ENCODE measurements at places on chromosomes 1 and 21. TPM values are rescaled to one million over a fixed set of nuclear protein-coding genes. Genes with fewer than 3 reads are reported as not detected.

Gene NBPF20
- total RNA-seq, result 1.4 TPM

Gene PANK4
- total RNA-seq, result 46.6 TPM

Gene CCDC17
- total RNA-seq, result 1.0 TPM

Gene KRTAP11-1
- not detected for total RNA-seq

GRCh38 chr1:160260406-160261382, 1.7 kb downstream of the DCAF8 start:
- peaks cover 26% of the 10 kb centered on the region for H3K36me3 ChIP-seq
- DNase-seq, result peak; percentile 6
- H3K27ac ChIP-seq, result peak overlapping the region; percentile 100
- H3K4me3 ChIP-seq, result peak overlapping the region; percentile 98
- H3K27me3 ChIP-seq, result no peaks in the 10 kb centered on the region
- H3K4me1 ChIP-seq, result peaks cover 63% of the 10 kb centered on the region

DNA sequence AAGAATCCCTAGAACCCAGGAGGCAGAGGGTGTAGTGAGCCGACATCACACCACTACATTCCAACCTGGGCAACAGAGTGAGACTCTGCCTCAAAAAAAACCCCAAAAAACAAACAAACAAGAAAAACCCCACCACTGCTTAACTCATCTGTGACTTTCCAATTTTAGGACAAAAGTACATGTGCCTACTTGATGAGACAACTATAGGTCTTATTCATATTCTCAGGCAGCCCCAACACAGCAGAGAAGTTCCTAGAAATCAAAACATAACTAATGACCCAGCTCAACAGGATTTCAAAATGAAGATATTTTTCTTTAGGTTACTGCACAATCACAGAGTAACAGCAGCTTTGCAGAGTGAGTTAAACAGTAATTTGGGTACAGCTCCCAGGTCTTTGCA, 26.4 kb downstream of the TIAM1 start:
- H3K4me1 ChIP-seq, result peaks cover 9% of the 10 kb centered on the region
- no peak overlapping the region for H3K4me3 ChIP-seq
- peaks cover 8% of the 10 kb centered on the region for H3K36me3 ChIP-seq
- H3K27me3 ChIP-seq, result no peaks in the 10 kb centered on the region
- no peak for DNase-seq
- H3K27ac ChIP-seq, result no peak overlapping the region

DNA sequence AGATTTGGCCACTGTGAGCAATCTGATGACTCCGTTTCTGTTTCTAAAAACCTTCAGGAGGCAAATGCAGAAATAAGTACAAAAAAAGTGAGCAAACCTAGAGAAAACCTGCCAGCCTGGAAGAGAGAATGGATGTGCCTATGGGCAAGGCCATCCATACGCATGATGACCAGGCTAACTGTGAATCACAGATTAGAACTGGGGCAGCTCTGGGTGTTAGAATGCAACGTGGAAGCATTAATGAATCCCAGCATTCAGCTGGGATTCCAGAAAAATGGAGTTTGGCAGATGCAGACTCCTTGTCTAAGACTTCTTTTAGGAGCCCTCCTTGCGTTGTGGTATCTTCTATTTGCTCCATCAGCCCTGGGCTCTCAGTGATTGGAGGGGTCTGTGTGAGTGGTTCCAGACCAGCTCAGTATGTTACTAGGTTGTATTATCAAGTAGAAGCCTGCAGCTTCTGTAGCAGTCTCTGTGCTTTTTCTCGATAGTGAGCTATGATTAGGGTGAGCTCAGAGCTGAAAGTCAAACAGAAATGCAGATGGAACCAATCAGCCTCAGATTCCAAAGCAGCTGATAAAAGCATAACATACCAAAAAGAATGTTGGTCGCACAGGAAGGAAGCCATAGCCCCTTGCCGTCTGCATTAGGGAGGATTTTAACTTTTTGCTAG, 154.0 kb downstream of the PSMG1 start:
- DNase-seq, result no peak
- H3K27me3 ChIP-seq, result peaks cover 5% of the 10 kb centered on the region
- H3K36me3 ChIP-seq, result no peaks in the 10 kb centered on the region

Measured in activated naive CD4-positive, alpha-beta T cell treated with anti-CD3 and anti-CD28 coated beads for 36 hours (primary cell).